Inflammatory macrophage treated with lipopolysaccharide for 1 hour (primary cell): ENCODE measurements at places on chromosomes 6 and 20.

GRCh38 chr20:47059536-47059935 lies 164.9 kb downstream of the EYA2 start:
- peak; percentile 52 for DNase-seq

DNA sequence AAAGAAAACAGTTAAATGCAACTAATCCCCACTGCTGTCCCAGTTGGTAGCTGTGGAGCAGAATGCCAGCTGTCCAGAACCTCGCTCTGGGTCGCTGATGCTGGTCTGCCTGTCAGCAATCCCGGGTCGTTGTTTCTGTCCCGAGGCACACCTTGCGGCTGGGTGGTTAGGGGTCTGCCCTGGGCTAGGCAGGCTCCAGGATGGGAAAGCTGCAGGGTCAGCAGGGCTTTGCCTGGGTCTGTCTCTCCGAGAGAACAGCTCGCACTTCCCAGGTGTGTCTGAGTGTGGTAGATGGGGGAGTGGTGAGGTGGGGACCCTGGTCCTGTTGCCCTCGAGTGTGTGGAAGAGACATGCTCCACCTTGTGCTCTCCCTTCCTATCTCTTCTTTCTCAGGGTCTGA lies 261.2 kb downstream of the CLIC5 start:
- DNase-seq: no peak

- peak; percentile 38 for DNase-seq
These were observed 32.3 kb downstream of the YTHDF1 start for GRCh38 chr20:63183422-63184146.

GRCh38 chr20:44208770-44209169 lies 1.8 kb downstream of the OSER1 start:
- DNase-seq: no peak

- DNase-seq: no peak
These were observed 411.1 kb upstream of the HTR1E start for GRCh38 chr6:86526238-86526637.

DNA sequence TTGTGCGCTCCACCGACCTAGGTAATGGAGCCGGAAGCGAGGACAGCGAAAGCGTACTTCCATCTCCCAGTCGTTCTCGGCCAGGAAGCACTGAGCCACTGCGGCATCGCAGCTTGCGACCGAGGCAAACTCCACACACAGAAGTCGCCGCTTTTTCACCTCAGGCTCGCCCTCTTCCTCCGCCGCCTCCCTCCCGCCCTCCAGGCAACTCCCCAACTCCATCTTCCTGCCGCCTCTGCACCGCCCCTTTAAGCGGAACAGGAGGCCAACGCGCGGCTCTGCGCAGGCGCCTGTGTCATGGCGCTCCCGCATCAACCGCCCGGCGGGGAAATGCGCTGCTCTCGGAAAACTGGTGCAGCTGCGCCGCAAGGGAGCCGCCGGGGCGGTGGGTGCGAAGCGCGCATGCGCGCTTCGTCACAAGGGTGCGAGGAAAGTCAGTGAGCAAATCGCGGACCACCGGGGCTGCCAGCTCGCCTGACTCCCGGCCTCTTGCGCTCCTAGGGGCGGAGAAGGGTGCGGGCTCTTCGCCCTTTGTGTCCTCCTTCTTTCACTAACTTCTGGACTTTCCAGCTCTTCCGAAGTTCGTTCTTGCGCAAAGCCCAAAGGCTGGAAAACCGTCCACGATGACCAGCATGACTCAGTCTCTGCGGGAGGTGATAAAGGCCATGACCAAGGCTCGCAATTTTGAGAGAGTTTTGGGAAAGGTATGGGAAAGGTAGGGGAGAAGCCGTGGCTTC lies at the start of the genes ACOT13 and TDP2:
Gene ACOT13, plus strand, starts transcription at position 437 of the 737 bp plus-strand sequence. Its CDS starts 187 bp downstream, at position 624.
Gene TDP2, minus strand, starts transcription at position 259 of the 737 bp plus-strand sequence. Its CDS starts 37 bp downstream, at position 222.
- peak; percentile 96 for DNase-seq

DNA sequence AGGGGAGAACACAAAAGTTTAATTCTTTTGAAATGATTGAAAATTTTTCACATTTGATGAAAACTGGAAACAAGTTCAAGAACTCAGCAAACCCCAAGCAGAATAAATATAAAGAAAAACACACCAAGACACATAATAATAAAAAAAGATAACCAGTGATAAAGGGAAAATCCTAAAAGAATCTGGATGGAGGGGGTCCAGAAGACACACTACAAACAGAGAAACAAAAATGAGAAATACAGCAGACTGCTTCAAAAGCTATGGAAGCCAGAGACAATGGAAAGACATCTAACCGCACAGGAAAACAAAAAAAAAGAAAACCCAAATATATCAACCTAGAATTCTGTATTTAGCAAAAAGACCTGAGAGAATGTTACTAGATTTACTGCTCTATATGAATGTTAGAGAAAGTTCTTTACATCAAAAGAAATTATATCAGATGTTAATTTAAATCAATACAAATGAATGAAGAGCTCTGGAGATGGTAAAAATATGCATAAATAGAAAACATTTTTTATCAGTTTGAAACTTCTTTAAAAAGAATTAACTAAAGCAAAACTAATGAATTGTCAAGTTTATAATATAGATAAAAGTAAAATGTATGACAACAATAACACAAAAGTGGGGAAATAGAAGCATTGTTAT lies 310.7 kb upstream of the PREP start:
- no peak for DNase-seq
